ENCODE measurements at places on chromosomes 2 and 18.

GRCh38 chr2:119545754-119546446, 1.7 kb downstream of the CFAP221 start:
- DNase-seq, result peak; percentile 80

DNA sequence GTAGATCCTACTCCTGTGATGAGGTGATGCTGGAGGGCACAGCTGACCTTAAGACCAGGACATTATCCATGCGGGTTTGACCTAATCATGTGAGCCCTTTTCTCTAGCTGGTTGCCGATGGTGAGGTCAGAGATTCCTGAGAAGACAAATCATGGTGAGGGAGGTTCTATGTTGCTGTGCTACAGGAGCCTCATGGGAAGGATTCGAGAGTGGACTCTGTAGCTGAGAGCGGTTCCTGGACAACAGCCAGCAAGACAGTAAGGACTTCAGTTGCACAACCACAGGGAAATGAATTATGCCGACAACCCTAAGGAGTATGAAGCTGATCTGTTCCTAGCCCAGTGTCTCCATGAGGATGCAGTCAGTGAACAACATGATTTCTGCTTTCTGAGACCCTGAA, 80.4 kb downstream of the EPB41L3 start:
- DNase-seq, result peak; percentile 86

GRCh38 chr2:215606219-215606618, 170.4 kb upstream of the FN1 start:
- no peak for DNase-seq

DNA sequence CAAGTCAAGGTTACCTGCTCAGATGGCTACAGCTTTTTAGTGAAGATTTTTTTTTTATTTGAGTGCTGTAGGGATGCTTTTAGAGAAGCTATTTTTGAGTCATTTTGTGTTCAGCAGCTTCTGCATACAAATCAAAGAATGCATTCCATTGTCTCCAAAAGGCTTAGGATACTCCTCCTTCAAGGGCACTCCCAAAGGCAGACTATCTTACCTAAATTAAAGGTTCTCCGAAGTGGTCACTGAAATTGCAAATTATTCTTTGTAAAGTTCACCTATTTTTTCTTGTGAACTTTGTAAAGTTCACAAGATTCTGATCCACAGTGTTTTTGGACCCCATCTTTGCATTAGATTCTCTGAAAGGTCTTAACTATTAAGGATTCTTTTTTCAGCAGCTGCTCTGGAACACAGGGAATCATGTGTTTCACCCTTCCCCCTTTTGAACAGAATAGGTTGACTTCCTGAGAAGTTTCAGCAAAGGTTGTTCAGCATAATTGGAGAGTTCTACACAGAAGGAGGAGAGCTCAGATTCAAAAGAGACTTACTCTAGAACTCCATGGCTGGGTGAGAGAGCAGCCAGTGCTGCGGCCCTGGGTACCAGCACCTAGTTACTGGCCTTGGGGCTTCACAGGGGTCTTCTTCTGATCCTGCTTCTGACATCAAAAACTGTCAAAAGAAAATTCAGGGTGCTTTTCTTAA, 14.5 kb downstream of the CLIP4 start:
- peak; percentile 43 for DNase-seq

DNA sequence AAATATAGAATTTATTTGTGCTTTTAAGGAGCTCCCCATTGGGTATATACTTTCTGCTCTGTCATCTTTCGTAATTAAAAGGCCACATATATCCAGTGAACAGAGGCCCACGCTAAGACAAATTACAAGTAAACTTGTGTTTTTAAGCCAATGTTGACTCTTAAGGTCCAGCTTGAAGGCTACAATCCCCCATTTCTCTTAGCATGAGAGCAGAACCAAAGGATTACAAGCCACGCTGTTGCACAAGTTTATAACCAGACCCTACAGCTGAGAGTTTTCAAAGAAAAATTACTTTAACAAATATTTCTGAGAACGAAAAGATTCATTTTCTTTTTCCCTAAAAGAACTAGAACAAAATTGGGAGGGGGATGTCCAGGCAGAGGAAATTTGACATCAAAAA, 471.0 kb downstream of the TXNL1 start:
- DNase-seq, result no peak

DNA sequence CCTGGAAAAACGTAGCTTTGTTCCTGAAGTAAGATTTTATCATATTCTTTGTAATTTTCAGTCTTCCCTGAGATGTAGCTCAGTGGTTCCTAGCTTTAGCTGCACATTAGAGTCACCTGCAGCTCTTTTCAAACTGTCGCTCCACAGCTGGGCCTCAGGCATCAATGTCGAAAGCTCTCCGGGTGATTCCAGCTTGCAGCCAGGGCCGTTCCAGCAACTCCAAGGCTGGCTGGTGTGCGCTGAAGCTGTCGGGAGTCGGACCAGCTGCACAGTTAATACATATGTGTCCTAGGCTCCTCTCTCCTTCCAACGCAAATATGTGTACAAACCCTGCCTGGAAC, 609 bp upstream of the ZNF2 start:
- no peak for DNase-seq

GRCh38 chr2:69164061-69164778, 151.2 kb downstream of the ANTXR1 start:
- DNase-seq, result peak; percentile 79

- peak; percentile 41 for DNase-seq
Observed at GRCh38 chr2:69645031-69645431, 1.5 kb upstream of the AAK1 start.

GRCh38 chr2:73700131-73700611, 37.0 kb downstream of the TPRKB start:
- no peak for DNase-seq

DNA sequence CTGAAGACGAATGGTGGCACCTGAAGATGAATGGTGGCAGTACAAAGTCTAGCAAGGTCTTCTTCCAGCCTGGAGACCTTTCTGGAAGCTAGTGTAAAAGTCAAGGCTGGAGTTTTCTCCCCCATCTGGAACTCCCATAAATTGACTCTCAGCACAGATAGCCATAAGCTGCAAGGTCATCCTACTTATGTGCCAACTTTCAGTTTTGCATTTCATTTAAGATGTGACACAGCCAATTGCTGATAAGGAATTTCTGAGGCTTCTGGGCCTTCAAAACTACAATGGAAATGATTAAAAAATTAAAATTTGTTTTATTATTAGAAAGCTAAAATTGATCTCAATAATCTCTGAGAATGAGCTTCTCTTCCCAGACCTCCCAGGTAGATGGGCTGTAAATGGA, 10.2 kb downstream of the XDH start:
- DNase-seq, result no peak

DNA sequence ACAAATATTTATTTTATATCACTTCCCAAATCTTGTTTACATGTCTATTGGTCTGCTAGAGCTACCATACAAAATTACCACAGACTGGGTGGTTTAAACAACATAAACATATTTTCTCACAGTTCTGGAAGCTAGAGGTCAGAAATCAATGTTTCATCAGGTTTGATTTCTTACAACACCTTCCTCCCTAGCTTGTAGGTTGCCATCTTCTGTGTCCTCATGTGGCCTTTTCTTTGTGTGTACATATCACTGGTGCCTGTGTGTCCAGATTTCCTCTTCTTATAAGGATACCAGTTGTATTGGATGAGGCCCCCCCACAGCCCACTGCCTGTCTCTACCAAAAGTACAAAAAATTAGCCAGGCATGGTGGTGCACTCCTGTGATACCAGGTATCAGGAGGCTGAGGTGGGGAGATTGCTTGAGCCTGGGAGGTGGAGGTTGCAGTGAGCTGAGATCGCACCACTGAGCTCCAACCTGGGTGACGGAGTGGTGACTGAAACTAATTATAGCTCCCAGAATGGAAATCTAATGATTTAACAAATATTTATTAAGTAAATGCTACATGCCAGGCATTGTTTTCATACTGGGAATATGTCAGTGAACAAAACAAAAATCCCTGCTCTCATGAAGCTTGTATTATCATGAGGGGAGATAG, 13.6 kb downstream of the EML4 start:
- no peak for DNase-seq

DNA sequence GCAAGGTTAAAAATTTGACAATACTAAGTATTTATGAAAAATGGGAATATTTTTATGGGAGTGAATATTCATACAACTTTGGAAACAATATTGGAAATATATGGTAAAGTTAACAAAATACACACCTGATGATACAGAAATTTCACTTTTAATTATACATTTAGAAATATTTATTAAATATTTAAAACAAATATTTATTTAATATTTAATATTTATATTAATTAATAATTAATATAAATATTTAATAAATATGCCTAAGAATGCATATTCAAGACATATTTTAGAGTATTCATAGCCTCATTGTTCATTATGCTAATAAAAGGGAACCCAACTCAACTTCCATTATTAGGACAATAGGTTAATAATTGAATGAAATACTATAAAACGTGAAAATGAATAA, 7.0 kb upstream of the DYNAP start:
- no peak for DNase-seq

GRCh38 chr2:139159177-139159576, 379.0 kb upstream of the NXPH2 start:
- DNase-seq, result no peak

GRCh38 chr2:54671875-54672589, 51.4 kb upstream of the EML6 start:
- DNase-seq, result peak; percentile 29

DNA sequence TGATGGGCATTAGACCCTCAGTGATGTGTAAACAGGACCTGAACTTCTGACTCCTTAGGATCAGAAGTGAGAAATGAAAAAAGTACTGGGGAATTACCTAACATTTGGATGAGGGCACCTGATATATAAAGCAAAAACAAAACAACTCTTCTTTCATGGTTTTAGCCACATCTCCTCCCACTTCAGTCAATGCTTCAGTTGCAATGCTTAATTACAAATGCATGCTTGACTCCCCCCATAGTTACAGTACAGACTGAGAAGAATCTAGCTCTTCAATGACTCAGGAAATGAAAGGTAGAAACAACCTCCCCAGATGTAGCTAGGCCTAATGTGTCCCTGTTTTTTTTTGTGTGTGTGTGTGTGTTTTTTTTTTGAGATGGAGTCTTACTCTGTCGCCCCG, 276.8 kb upstream of the POU3F3 start:
- no peak for DNase-seq

- peak; percentile 36 for DNase-seq
Observed at GRCh38 chr18:12044591-12044990, 49.1 kb upstream of the ANKRD62 start.

- DNase-seq, result no peak
Observed at GRCh38 chr2:58568901-58569300, 327.8 kb upstream of the FANCL start.

GRCh38 chr2:31089645-31090044, 48.6 kb downstream of the GALNT14 start:
- DNase-seq, result no peak

DNA sequence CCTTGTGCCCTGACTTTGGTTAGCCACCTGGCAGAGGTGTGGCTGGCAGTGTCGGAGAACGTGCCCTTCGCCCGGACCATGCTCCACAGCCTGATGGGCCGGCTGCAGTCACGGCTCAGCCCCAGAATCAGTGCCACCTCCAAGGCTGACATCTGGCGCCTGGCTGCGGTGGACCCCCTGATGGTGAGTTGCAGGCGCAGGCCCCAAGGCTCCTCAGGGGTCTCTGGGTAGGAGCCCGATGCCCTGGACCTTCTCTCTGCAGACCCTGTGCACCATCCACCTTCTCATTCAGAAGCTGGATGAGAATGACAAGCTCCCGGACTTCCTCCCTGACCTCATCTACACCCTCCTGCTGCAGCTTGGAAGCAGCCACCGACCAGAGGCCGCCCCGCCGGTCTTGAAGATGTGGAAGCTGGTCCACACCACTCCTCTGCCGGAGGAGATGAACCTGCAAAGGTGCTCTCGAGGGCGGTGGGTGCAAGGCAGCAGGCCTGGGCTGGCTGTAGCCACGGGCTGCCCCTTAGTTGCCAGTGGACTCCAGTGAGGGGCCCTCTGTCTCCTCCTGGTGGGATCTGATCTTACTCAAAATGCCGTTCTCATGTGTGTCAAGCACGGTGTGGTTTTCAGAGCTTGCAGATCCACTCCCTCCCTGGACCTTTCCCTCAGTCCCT, 32.1 kb downstream of the HJURP start:
- DNase-seq, result no peak

- peak; percentile 73 for DNase-seq
Observed at GRCh38 chr2:112582314-112582746, 2.1 kb upstream of the CHCHD5 start.

DNA sequence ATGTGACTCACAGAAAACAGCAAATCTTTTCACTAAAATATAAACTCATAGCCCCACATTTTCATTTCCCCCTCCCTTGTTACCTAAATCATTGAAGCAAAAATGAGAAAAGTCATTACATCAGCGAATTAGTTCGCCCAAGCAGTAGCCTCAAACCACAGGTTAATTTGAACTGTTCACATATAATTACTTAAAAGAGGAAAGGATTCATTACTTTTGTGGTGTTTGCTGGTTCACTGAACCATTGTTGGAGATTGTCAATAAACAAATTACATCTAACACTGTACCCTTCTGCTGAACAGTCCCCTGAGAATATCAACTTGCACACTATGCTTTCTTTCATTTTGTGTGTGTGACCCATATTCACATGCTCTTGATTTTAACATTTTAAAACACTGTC, 238.7 kb downstream of the ERBB4 start:
- no peak for DNase-seq

DNA sequence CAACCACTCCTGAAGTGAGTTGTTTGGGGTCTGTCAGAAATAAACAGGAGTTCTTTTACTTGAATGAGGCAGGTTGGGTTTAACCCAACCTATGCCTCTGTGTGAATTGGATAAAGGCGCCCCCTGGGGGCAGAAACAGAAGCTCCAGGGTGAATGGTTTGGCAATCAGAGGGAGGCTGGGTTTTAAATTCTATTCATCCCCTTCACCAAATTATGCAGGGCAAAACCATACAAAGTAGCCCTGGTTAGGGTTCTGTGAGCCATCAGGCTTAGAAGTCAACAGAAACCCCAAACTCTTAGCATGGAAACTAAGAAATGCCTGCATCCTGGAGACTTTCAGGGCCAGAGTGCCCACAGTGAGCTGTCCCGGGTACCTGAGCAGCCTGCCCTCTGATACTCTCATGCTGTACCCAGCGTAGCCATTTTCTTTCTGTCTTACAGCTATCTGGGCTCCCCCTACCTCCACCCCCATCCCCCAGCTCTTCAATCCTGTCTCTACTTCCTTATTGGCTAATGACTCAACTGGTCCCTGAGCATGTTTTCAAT, 241.5 kb downstream of the ICOS start:
- peak; percentile 9 for DNase-seq

GRCh38 chr2:36387258-36387916, 31.8 kb downstream of the CRIM1 start:
- DNase-seq, result no peak

DNA sequence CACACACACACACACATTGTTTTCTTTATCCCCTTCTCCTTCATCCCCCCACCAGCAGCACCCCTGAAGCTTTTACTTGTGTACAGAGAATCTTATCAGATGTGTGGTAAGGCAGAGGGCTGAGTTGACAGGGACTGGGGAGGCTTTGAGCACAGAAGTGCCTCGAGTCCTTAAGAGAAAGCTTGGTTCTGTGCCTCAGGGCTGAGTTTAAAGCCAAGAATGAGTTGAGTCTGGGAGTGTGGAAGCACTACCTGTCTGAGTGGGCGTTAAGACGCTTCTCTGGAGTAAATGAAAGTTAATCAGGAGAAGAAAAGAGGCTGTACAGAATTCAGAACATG, 2.7 kb downstream of the ID2 start:
- DNase-seq, result peak; percentile 60

Data from fibroblast of skin of right biceps (primary cell).